Stimulated activated CD4-positive, alpha-beta T cell treated with anti-CD3 and anti-CD28 coated beads, Interleukin-12 subunit alpha, Interleukin-12 subunit beta, amount 100 ng/mL, for 4 hours (primary cell): ENCODE measurements at places on chromosomes 7 and 10.

- DNase-seq: no peak
Measured at GRCh38 chr7:2478800-2479199, 2.6 kb upstream of the GRIFIN start.

GRCh38 chr7:4939971-4940728 lies 18.8 kb downstream of the MMD2 start:
- no peak for DNase-seq

DNA sequence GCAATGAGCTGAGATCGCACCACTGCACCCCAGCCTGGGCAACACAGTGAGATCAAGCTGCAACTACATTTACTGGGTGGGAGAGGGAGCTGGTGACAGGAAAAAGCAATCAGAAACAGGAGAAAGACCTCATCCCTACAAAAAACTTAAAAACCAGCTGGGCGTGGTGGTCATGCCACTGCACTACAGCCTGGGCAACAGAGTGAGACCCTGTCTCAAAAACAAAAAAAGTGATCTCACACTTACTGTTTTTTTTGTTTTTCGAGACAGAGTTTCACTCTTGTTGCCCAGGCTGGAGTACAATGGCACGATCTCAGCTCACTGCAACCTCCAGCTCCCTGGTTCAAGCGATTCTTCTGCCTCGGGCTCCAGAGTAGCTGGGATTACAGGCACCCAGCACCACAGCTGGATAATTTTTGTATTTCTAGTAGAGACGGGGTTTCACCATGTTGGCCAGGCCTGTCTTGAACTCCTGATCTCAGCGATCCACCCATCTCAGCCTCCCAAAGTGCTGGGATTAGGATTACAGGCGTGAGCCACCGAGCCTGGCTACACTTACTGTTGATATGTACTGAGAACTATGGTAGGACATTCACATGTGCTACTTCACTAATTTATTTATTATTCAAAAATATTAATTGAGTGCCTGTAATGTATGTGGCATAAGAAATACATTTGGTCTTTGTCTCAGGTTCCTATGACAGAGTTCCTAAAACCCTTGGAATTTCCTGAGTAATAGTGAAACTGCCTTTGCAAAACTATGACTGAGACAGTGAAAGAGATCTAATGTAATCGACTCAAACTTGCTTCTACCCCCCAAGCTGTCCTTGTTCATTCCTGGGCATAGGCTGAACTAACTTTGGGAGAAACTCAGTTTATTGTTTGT lies 27.7 kb upstream of the NRBF2 start:
- DNase-seq: no peak

- DNase-seq: no peak
Measured at GRCh38 chr7:100372256-100372655, 1.0 kb upstream of the PILRA start.

DNA sequence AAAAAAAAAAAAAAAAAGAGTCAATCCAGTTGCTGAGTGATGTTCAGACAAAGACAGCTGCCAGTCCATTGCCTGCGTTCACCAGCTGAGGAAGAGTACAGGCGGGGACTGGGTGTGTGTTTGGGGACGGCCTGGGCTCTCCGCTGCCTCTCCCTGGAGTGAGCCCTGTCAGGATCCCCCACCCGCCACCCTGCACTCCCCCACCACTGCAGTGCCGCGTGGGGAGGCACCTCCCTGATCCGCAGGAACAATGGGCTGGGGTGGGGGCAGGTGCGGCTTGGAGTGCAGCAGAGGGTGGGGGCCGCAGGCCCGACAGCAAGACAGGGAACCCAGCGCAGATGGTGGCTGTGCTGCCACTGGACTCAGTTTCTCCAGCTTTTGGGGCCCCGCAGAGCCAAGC lies 1.4 kb downstream of the HSPA12A start:
- DNase-seq: no peak

GRCh38 chr7:53209129-53209528 lies 173.7 kb downstream of the POM121L12 start:
- DNase-seq: no peak

DNA sequence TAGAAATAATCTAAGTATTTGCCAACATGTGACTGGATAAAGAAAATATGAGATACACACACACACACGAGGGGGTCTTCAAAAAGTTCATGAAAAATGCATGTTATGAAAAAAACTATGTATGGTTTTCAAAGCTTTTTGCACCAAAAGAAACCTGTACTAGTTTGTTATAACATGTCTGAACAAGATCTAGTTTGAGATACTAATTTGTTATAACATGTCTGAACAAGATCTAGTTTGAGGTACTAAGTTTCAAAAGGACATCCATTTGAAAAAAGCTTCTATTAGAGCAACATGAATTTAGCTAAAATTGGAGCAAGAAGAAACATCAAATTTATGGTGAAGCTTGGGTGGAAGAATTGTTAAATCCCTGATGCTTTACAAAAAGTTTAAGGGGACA lies 19.8 kb upstream of the ADRA2A start:
- no peak for DNase-seq

DNA sequence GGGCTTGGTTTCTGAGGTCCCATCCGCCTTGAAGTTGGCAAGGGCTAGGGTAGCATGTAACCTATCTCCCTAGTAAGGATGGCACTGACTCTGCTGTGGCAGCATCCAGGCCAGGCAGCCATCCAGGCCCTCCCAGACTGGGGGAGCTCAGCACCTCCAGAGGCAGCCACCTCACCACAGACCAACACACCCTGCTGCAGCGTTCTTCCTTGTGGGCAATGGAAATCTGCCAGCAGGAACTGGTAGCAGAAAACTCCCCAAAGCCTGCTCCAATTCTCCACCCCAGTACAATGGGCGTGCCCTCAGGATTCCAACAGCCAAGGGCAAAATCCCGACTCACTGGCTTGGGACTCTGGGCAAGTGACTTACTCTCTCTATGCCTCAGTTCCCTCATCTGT lies 27.5 kb downstream of the DLG5 start:
- no peak for DNase-seq

GRCh38 chr7:5703572-5704533 lies 77.6 kb downstream of the RNF216 start:
- DNase-seq: no peak

DNA sequence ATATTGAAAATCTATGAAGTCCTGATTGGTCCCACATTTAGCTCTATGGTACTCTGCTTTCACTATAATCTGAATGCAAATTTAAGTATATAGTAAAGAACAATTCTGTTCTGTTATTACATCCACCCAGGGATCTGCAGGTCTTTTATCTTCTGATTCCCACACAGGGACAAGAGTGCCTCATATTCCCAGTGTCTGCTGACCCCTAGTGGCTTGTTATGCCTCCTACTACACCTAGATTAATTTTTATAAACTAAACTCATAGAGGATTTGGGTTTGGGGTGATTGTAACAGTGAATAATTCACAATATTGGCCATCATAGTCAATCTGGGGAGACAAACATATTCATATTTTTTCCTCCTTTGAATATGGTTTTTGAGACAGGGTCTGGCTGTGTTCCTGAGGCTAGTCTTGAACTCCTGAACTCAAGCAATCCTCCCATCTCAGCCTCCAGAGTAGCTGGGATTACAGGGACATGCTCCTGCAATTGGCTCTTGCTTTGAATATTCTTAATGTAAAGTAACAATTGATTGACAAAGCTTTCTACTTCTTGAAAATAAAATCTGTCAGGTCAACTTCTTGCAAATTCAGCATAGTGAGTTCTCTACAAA lies 282.1 kb downstream of the KCND2 start:
- no peak for DNase-seq

DNA sequence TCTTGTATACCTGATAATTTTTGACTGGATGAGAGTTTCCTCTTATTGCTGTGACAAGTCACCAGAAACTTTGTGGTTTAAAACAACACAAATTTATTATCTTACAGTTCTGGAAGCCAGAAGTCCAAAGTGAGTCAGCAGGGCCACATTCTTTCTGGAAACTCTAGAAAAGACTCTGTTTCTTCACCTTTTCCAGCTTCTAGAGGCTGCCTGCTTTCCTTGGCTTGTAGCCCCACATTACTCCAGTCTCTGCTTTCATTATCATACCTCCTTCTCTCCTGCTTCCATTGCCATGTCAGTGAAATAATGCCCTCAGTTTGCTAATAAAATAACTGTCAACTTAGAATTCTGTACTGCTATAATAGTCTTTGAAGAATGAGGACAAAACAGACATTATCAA lies 65.3 kb downstream of the VCL start:
- no peak for DNase-seq

GRCh38 chr7:130398526-130399090 lies 18.3 kb downstream of the CPA1 start:
- DNase-seq: no peak

DNA sequence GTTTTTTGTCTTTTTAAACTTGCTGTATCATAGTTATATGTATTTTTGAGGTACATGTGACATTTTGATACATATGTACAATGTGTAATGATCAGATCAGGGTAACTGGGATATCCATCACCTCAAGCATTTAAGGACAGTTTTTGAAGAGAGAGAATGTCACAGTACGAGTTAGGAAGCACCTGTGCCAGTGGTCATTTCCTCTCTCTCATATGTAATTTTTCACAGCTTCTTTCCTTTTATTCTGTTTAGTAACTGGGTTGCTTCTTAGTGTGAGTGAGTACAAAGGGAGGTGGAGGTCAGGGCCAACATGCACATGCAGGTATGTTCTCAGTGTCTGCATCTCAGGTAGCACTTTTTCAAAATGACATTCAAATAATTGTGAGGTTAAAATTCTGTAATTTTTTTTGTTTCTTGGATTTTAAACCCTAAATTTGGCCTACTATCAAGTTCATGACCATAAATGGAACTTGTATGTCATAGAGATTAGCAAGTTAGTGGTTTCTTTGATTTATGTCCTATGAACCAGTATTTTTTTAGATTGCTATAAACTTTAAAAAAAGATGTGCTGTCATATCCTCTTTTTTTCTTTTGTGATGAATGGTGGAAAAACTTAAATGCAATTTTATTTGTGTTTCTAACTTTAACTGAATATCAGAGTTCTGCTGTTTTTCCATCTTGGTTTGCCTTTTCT lies 42.7 kb downstream of the SNX10 start:
- DNase-seq: no peak

DNA sequence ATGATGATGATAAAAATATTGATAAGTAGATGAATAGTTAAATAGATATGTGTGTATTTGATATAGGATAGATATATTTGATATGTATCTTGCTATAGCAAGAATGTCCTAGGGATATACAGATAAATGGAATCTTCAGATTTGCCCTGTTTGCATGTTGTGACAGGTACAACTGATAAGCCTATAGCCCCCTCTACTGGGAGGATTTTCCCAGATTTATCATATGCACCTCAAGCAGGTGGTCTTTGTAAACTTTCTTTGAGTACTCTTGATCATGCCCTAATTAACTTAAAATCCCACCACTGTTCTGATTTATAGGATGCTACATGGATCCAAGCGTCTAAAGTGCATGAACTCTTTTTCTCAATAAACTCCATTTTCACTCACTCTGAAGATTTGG lies 1050.7 kb downstream of the SORCS3 start:
- DNase-seq: no peak

DNA sequence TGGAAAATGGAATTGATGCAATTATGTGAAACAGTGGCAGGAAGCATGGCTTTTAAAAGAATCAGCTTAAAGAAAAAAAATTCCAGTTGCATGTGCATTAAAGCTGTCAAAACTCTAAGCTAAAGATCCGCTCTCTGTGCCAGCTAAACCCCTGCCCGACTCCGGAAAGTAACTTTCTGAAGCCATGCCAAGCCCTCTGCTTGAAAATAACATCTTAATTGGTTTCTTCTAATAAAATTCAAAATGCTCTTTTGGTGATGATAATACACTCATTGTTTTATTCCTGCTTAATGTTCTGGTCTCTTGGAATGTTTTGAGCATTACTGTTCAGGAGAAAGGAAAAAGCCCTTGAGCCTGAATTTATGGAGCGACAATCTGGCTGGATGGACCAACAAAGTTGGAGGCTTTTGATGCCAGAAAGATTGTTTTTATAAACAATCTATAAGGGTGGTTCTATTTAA lies 11.7 kb downstream of the SEMA3C start:
- DNase-seq: no peak

DNA sequence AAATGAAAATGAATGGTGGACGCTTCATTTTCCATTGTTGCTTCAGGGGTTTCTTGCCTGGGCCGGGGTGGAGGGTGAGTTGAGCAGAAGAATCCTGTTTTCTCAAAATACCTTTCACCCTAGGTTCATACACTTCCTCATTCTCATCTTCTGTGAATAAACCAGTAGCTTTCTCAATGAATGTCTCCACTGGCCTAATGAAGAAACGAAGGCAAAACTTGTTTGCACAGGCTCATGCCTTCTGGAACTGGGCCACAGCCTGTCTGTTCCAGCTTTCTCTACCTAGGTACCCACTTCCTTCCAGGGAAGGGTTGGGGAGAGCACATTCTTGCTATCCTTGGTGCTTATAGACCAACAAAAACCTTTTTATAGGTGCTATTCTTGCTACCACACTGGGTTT lies 21.3 kb downstream of the STMP1 start:
- DNase-seq: no peak
